T-helper 2 cell treated with Interferon-gamma antibody and Interleukin-4, amounts not matched to agents 100 ng/mL and 5 ng/mL, for 36 hours (primary cell): ENCODE measurements at places on chromosomes 2 and 18. TPM values are rescaled to one million over a fixed set of nuclear protein-coding genes. Genes with fewer than 3 reads are reported as not detected.

Gene AGAP1
- total RNA-seq = 1.2 and 1.4 TPM in 2 replicates

Gene CRYGC
- not detected in 2 replicates for total RNA-seq

Gene SEPTIN10
- total RNA-seq = 0.57 and 0.77 TPM in 2 replicates

Gene NYAP2
- total RNA-seq = not detected in 2 replicates

Gene C2orf80
- total RNA-seq = not detected in 2 replicates

Gene KRCC1
- total RNA-seq = 20.8 and 22.2 TPM in 2 replicates

Gene PGAP1
- total RNA-seq = 28.1 and 29.7 TPM in 2 replicates

Gene PDE6D
- 34.6 and 34.8 TPM in 2 replicates for total RNA-seq

Gene CHRNG
- not detected in 2 replicates for total RNA-seq

Gene SLC38A11
- not detected in 2 replicates for total RNA-seq

Gene SPATS2L
- total RNA-seq = 52.4 and 54.0 TPM in 2 replicates

Gene STEAP3
- 0.09 and 0.27 TPM in 2 replicates for total RNA-seq

Gene DSG1
- not detected in 2 replicates for total RNA-seq

Gene STK11IP
- total RNA-seq = 32.9 and 39.6 TPM in 2 replicates

Gene LIMS2
- total RNA-seq = 23.1 and 24.2 TPM in 2 replicates

Gene DES
- total RNA-seq = not detected in 2 replicates

Gene TIGD1
- 8.3 and 8.8 TPM in 2 replicates for total RNA-seq

Gene CTIF
- total RNA-seq = 1.9 and 2.4 TPM in 2 replicates

Gene C1GALT1C1L
- 0.14 and 0.25 TPM in 2 replicates for total RNA-seq

Gene GALNT14
- total RNA-seq = 0.16 and 0.20 TPM in 2 replicates

Gene SLC11A1
- 0.16 and 0.27 TPM in 2 replicates for total RNA-seq

Gene POLE4
- 56.4 and 58.3 TPM in 2 replicates for total RNA-seq

Gene ASB18
- total RNA-seq = not detected in 2 replicates

Gene SH2D6
- total RNA-seq = 0.32 and 0.52 TPM in 2 replicates
